Chondrocyte (in vitro differentiated cells): ENCODE measurements at places on chromosomes 5 and 9. TPM values are rescaled to one million over a fixed set of nuclear protein-coding genes. Genes with fewer than 3 reads are reported as not detected.

RIGI gene
- total RNA-seq = 3.8 to 5.0 TPM (median 3.9 TPM) in 3 replicates

MED10 gene
- 25.1 to 34.9 TPM (median 34.6 TPM) in 3 replicates for total RNA-seq

FAM163B gene
- not detected in 3 replicates for total RNA-seq

KLHL3 gene
- total RNA-seq = 1.6 to 3.1 TPM (median 1.9 TPM) in 3 replicates

FOXD4L4 gene
- not detected in 3 replicates for total RNA-seq

SLC36A2 gene
- not detected in 3 replicates for total RNA-seq

LRRC19 gene
- total RNA-seq = not detected in 3 replicates

GARNL3 gene
- 8.9 to 10.0 TPM (median 8.9 TPM) in 3 replicates for total RNA-seq

PLK2 gene
- 40.0 to 48.4 TPM (median 46.8 TPM) in 3 replicates for total RNA-seq

HSD17B3 gene
- not detected in 3 replicates for total RNA-seq

GRCh38 chr5:112694853-112695709 is 42.6 kb upstream of the APC start:
- no peak for DNase-seq

DNA sequence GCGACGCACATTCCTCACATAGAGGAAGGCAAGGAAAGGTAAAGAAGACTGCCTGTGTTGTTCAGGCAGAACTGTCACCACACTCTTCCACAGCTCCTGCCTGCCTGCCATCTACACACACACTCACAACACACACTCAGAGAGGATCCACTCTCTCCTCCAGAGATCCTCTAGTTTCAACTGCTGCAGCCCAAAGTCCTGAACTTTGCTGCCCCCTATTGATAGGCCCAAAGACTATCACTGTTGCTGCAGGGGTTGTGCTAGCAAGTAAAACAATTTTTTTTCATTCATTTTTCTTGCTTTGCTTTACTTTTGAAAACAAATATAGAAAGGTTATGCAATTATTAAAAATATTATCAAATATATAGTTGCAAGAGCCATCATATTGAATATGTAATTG is 5.9 kb upstream of the CFAP90 start:
- no peak for DNase-seq

GRCh38 chr5:133582971-133583370 is 29.4 kb downstream of the FSTL4 start:
- no peak for DNase-seq

DNA sequence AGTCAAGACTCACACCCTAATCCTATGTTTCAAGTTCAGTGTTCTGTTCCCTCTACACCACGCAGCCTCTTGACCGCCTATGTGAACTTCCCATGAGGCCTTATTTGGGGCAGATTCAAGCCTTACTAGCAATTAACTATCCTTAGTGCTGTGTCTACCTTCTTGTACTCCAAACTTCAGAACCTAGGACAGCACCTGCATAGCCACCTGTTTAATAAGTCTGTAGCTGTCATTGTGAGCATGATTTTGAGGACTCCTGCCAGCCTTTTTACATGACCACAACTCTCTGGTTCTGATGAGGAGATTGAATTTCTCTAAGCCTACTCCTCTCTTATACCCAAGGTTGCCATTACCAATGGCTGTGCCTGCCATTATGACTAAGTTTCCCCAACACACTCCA is 50.8 kb upstream of the PCSK1 start:
- DNase-seq = no peak

DNA sequence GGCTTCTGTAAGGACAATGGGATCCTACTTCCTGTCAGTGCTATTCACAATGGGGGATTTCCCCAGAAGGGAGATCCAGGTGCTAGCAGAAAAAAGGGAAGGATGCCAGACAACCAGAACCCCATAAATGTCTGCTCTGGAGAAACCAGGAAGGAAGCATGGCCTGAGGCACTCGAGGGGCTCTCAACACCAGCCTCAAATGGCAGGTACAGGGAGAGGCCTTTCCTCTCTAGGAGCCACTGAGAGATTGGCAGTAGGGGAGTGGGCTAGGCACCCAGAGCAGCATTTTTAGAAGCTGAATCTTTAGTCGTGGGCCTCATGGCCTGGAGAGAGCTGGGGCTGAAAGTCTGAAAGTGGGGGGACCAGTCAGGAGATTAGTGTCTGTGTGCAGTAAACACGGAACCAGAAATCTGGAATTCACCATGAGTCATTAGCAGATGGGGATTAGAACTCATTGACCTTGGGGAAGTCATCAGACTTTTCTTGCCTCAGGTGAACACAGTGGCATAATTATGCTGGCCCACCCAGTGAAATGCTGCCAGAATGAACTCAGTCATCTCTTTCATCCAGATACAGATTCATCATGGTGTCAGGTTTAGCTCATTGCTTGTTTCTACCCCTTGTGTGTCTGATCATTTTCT is 28.3 kb downstream of the ARHGEF28 start:
- no peak for DNase-seq

GRCh38 chr9:14868772-14869583 is 41.2 kb downstream of the FREM1 start:
- no peak for DNase-seq

DNA sequence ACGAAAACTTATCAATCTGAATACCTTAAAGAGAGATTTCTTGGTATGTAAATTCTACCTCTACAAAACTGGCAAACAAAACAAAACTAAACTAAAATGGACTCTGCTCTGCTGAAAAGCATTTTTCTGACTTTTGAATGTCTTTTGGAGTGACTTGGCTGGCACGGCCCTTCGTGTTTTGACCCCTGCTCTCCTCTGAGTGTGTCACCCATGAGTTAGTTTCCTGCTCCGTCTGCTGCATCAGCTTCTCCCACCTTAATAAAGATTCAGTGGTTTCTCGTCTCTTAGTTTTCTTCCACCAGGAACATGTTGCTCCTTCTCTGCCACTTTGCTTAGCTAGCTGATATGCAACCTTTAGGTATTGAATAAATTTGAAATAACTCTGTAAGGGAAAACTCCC is 1084.0 kb upstream of the CDH18 start:
- no peak for DNase-seq

DNA sequence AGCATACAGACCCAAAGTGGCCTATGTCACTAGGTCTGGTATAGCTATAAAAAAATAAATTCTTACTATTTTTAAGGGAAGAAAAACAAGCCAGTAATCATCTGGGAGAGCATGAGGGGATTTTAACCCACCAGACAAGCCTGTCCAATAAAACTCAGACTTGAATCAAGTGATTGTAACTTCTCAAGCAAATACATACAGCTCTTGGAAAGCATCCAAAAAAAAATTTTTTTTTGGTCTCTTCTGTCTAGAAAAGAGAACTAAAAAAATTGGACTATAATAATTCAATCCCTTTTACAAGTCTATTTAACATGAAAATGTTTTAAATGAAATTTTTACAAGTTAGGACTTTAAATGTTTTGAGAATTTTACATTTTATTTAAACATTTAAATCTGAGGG is 61.7 kb downstream of the FBXL17 start:
- no peak for DNase-seq

DNA sequence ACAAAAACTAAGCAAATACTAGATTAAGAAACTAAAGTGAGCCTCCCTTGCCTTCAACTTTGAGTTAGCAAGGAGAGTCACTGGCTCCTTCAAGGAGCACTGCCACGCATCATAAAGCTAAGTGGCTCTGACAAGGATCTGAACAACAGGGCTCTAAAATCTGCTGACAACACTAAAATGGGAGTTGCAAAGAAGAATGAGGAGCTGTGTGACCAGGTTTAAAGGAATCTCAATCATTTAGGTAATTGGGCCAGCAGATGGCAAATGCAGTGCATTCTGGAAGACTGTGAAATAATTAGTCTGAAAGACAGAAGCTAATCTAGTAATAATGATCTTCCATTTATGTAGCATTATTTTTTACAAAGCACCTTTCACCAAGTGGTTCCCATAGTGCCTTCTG is 297.0 kb upstream of the TAS2R1 start:
- no peak for DNase-seq

- no peak for DNase-seq
Measured at GRCh38 chr5:32802764-32803163, 91.6 kb downstream of the NPR3 start.

DNA sequence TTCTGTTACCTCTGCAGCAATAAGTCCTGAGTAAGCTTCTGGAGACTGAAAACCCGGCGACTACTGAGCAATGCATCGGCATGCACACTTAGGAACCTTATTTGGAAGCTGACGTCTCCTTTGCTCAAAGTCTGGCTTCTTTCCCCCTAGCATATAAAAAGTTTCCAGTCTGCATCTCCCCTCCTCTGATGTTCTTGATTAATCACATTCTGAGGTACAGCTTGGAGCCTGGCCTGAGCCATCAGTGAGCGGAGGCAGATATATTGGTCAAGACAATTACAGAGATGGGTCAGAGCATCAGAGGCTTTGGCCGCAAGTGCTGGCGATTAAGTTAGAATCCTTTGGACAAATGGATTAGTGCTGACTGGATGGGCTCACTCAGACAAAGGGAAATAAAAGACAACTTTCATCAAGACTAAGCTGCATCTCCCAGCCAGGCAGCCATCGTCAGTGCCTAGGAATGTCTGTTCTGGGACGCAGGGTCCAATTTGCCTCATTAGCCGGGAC is 140.7 kb downstream of the MTX3 start:
- DNase-seq = no peak

- DNase-seq = no peak
Measured at GRCh38 chr5:91146905-91147600, 236.1 kb downstream of the ARRDC3 start.

- DNase-seq = no peak
Measured at GRCh38 chr5:54608423-54609085, 91.0 kb downstream of the SNX18 start.

DNA sequence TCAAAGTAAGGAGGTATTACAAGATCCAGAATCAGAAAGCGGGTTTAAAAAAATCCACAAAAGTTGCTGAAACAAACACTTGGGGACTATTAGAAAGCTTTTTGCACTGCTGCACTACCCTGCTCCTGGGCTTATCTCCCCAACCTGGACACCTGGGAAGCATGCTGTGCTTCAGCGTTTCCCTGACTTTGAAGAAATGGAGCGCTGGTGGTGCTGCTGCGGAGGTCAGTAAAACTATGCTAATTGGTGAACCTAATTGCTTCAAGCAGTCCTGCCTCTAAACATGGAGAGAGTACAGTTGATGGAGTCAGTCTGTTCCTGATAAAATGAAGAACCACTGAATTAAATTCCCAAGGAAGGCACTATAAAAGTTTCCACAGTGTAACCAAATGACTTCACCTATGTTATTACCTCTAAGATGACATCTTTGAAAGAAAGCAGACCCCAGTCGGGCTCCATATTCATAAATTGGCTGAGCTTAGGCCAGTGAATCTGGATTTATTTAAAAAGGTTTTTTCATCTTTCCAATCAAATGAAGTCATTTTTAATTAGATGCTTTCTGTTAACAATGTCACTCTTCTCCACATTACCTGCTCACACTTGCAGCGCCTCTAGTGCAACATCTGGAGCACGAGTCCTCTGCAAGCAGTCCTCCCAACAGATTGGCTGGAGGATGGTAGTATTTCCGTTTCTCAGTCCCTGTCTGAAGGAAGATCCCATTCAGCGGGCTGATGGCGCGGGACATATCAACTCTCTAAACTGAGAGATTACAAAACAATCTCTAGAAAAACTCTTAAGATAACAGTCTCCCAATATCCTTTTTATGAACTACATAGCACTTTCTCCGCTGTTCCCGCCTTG is 11.5 kb downstream of the NR2F1-AS1 start:
- DNase-seq = no peak

GRCh38 chr5:155850370-155850769 is 476.6 kb upstream of the SGCD start:
- no peak for DNase-seq

- DNase-seq = no peak
Measured at GRCh38 chr5:98128271-98128670, 645.2 kb upstream of the RGMB start.

GRCh38 chr9:37622462-37622861 is 28.3 kb upstream of the FRMPD1 start:
- no peak for DNase-seq

GRCh38 chr5:95283761-95284571 is 928 bp downstream of the MCTP1 start:
- DNase-seq = no peak
